Effector memory CD8-positive, alpha-beta T cell (primary cell): ENCODE measurements at places on chromosomes 11 and 22.

DNA sequence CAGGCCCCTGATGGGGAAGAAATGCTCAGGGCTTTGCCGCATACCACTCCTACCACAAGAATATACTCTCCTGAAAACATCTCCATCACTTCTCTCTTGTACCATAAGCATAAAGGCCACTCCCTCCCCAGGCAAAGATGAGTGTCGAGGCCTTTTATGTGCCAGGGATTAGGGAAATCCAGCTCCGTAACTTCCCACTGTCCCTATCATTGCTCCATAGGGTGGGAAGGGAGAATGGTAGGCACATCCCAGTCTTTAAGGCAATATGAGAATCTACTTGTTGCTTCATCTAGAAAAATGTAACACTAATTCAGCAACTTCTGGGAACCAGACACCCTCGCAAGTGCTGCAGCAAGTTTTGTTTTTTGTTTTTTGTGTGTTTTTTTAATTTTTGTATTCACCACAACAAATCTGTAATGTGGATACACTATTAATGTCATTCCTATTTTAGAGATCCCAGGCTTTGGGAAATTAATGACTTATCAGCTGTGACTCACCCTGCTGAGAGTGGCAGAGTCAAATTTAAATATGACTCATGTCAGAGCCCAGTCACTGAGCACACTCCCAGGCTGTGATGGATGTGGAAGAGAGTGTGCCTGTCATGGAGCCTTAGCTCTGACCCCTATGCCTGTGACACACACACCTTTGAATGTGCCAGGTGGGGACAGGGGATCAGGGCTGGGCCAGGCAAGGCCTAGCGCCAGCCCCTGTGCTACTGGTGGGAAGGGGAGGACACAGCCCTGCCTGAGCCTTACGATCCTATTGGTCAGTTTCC lies 23.4 kb downstream of the PANX1 start:
- no peak for DNase-seq

DNA sequence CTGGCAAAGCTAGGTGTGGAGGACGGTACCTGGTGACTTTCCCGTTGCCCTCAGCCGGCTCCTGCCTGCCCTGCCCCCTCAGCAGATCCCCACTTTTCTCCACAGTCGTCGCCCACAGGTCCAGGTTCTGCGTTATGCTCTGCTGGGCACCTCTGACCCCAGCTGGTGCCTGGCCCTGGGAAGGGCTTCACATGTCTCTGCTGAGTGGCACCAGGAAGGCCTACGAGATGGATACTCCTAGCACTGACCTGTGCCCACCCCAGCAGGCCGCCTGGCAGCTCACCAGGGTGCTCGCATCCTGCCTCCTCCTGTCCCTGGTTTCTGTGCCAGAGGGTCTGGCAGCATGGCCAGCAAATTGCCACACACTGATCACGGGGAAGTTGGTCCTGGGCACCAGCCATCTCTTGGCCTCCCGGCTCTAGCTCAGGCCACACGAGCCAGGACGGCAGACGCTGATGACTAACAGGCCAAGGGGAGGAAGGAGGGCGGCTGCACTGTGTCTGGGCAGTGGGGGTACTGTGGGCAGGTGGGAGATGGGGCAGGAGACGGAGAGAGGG lies 13.8 kb downstream of the CARS1 start:
- DNase-seq, result no peak

DNA sequence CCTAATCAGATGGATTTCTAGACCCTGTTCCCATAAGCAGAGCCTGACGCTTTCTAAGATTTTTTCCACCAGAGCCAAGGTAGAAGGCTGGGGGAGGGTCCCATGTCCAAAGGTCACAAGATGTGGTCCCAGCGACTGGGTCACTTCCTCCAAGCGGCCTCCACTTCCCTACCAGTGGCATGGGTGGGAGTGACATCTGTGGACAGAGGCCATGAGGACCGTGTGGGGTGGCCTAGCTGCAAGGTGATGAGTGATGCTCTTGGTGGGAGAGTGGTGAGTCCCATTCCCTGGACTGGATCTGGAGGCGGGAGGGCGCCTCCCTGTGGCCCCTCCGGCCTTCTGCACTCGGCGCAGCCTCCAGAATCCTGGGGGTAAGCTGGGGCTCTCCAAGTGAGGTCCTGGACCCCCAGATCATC lies 32.4 kb upstream of the PRR5 start:
- no peak for DNase-seq

- DNase-seq, result no peak
These were observed 33.7 kb upstream of the APOBEC3A start for GRCh38 chr22:38923463-38924346.

DNA sequence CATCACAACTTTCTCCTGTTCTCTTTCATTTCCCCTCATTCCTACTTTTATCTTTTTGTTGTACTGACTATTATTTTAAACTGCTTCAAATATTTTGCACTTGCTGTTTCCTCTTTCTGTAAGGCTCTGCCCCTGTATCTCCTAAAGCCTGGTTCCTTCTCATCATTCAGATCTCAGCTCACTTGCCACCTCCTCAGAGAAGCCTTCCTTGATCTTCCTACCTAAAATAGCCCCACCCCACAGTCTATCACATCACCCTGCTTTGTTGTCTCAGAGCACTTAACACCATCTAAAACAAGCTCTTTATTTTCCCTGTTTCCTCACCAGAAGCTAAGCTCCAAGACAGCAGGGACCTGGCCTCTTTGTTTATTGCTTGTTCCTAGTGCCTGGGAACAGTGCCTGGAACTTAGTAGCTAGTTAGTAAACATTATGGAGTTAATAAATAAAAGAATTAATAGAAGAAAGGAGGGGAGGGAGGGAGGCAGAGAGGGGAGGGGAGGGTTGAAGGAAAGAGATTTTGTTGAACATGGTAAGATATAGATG lies 2.5 kb upstream of the STK33 start:
- DNase-seq, result no peak

DNA sequence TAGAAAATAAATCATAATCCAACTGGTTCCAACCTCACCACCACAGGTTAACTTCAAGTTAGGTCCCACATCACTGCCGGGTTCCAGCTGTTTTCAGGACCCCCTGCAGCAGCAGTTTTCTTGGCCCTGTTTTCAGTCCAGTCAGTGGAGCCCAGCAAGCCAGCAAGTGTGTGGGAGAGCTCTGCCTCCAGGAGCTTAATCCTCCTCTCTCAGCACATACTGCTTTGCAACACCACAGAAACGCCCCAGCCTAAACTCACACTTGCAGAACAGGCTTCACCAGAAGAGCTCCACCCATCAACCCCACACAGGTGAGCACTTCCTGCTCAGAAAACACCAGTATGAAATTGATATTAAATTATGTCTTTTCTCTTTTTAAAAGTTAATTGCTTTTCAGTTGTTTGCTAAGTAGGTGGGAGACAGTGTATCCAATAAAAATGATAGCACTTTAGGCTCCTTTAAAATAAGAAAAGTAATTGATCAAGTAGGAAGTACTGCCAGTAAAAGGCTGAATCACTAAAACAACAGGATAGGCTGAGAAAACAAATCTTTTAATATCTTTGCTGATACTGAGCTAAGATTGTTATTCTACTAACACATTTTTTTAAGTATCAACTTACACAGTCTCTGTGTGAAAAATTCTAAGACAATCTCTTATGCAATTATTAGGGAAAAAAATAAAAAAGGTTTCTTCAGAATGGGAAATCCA lies 81.5 kb upstream of the TP53AIP1 start:
- DNase-seq, result no peak

GRCh38 chr11:115930886-115931547 lies 426.8 kb upstream of the CADM1 start:
- no peak for DNase-seq

GRCh38 chr11:72751116-72752087 lies 806 bp downstream of the ARAP1 start:
- DNase-seq, result no peak

GRCh38 chr11:114821621-114822412 lies 143.5 kb downstream of the NXPE2 start:
- no peak for DNase-seq

DNA sequence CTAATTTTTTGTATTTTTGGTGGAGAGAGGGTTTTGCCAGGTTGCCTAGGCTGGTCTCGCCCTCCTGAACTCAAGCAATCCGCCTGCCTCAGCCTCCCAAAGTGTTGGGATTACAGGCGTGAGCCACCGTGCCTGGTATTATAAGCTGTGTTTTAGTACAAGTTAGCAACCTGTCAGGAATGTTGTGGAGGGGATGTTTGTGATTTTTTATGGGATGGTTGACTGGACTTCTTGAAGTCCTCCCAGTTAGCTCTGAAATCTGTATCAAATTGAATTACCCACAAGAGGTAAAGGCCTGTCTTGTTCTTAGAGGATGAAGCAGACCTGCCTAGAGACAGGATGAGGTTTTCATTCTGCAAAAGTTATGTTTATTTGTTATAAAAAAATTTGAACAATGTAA lies 34.1 kb upstream of the IL18BP start:
- DNase-seq, result no peak

- DNase-seq, result peak; percentile 75
These were observed 1.6 kb downstream of the C1QTNF6 start for GRCh38 chr22:37186228-37186996.

DNA sequence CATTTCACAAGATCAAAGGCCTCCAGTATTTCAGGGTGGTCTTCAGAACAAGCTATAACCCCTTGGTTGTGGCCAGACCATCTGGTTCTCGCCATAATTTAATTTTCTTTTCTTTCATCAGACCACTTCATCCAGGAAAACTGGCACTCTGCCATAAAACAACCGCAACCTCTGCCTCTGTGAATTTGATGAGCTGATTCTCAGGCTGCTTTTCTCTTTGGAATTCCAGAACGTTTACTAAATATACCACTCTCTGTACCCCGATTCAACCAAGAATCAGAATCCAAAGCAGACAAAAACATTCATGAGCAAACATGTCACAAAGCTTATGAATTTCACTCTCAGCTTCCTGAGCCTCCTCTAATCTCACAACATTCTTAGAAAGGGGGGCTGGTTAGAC lies 331.8 kb upstream of the SYN3 start:
- DNase-seq, result no peak

DNA sequence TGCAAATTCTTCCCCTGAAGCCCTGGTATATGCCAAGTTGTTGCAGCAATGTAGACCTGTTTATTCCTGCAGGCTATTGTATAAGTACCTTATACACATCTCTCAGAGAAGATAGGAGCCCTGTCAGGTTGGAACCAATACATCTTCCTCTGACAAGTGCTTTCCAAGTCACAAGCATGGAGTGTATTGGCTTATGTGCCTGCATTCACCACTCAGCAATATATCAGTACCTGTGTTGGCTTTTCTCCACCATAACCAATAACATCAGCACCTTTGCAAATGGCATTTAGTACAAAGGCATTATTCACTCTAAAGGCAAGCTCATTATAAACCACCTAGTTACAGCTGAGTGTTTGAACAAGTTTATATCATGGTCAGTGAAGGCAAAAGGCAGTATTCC lies 611.7 kb upstream of the CNTN5 start:
- DNase-seq, result no peak

GRCh38 chr11:117715801-117716200 lies 81.2 kb downstream of the DSCAML1 start:
- DNase-seq, result no peak

DNA sequence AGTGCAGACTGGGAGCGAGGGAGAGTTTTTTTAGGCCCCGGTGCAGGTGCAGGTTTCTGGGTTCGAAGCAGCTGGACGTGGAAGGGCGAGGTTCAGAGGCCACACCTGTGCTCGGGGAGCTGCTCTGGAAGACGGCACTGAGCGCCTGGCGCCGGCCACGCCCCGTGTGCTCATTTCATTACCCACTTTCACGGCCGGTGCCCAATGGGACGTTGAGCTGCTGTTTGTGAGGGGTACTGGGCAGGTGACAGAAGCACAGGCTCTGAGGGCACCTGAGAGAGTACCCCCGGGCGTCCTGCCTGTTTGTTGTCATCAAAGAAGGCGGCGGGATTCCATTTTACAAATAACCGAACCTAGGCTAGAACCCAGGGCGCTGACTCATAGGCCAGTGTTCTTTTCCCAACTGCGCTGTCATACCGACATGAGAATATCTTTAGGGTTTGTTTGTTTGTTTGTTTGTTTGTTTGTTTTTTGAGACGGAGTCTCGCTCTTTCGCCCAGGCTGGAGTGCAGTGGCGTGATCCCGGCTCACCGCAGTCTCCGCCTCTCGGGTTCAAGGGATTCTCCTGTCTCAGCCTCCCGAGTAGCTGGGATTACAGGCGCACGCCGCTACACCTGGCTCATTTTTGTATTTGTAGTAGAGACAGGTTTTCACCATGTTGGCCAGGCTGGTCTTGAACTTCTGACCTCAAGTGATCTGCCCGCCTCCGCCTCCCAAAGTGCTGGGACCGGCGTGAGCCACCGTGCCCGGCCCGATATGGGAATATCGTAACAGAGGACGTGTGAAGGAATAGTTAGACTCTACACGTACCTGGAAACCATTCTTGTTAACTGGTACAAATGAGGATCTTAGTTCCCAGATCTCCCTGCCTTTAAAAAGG lies 16.6 kb upstream of the SPTBN2 start:
- no peak for DNase-seq

DNA sequence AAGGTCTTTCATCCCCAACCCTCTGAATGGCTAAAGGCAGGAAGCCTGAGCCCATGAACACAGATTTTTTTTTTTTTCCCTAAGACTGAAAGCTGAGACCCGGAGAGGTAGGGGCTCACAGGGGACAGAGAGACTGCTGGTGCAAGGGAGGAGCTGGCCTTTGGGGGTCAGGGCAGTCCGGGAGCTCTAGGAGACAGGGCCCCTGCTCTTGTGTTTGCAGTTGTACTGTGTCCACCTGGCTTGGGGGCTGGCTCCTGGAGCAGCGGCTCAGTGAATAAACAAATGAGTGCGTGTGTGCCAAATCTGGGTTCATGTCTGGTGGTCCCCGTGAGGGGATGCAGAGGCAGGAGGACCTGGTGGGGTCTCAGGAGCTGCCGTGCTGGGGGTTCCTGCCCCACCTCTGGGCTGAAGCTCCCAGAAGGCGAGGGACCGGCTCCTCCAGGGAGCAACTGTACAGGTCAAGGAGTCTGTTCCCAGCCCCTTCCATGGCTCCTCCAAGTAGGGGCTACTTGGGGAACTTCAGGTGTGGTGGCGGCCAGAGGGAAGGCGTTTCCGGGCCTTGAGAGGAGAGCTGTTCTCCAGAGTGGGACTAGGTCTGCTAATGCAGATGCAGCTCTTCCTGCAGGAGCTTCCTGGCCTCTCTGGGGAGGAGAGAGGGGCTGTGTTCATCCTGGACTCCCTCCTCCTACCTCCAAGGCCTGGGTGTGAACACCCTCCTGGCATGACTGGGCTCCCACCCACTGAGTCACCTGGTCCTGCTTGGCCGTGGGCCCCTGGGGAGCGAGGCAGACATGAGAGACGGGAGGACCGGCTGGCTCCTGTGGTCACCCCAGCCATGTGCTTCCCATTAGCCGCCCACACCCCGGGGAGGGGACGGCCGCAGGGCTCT lies 57.6 kb downstream of the FBXO7 start:
- DNase-seq, result no peak

GRCh38 chr11:131666617-131667016 lies 296.2 kb downstream of the NTM start:
- DNase-seq, result no peak

- no peak for DNase-seq
These were observed 653 bp downstream of the PCSK7 start for GRCh38 chr11:117230999-117231841.
